ENCODE measurements at places on chromosomes 13 and 19.

DNA sequence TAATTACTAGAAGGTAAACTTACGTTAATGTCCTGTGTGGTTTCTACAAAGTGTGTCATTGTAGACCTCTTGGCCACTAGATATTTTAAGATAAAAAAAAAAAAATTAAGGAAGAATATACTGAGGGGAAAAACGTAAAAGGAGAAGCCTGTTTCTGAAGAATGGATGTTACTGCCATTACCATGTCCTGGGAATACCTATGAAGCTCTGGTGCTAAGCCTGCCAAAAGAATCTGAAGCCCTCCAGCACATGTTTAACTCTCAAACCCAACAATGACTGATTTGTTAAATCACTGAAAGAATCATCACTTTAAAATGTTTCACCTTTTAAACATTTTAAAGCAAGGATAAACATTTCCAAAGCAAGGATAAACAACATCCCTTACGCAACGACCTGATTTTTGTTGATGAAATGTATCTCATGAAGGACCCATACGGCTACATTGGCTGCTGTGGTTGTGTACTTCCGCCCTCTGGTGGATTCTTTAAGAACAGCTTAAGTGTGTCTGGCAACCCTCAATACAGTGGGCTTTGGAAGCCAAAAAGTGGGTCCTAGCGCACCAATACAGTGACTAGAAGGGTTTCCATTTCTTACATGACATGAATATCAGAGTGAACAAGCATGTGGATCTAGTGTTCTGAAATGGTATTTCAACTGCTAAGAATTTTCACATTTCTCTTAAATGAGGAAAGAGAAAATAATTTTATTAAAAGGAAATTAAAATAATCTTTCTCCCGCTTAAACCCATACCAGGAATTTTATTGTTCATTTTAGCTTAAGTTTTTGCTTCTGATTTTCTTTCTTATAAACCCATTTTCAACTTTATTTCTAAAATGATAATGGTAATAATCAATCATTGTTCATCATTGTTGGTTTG is 74.5 kb upstream of the RAP2A start:
- DNase-seq: peak; percentile 24

GRCh38 chr13:46864941-46865340 is 31.9 kb downstream of the HTR2A start:
- no peak for DNase-seq

DNA sequence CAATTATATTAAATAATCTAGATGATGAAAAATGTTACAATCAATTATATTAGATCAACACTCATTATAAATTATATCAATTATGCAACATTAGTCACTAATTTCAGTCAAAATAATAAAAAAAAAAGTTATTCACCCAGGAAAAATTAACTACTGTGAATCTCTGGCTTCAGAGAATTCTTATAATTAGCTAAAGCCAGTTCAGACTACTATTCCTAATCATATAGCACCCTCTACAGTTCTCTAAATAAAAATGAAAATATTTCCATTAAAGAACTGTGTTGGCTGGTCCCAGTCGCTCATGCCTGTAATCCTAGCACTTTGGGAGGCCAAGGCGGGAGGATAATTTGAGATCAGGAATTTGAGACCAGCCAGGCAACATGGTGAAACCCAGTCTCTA is 33.0 kb downstream of the XPO4 start:
- no peak for DNase-seq

- DNase-seq: no peak
Measured at GRCh38 chr13:49607761-49608160, 20.5 kb upstream of the ARL11 start.

DNA sequence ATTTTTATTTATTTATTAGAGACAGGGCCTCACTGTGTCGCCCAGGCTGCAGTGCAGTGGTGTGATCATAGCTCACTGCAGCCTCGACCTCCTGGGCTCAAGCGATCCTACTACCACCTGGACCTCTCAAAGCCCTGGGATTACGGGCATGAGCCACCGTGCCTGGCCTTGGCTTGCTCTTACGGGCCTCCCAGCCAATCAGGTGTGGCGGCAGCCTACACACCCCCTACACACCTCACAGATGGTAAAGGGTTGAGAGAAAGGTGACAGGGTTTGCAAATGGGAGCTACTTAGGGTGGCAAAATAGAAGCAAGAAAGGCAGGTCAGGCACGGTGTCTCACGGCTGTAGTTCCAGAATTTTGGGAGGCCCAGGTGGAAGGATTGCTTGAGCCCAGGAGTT is 1.0 kb upstream of the ZBTB32 start:
- no peak for DNase-seq

GRCh38 chr19:4007836-4008539 is 452 bp downstream of the PIAS4 start:
- no peak for DNase-seq

DNA sequence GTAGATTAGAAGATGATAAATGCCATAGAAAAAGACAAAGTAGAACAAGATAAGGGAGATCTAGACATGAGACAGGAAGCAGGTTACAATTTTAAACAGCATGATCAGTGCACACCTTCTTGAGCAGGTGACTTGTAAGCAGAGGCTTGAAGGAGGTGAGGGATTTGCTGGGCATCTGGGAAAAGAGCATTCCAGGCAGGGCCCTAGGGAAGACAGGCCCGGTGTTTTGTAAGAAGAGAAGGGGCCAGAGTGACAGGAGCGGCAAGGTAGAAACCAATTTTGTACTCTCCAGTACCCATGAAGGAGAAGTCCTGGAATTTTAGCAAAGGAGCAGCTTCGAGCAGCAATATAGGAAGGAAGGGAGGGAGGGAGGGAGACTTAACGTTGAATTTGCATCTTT is 296.5 kb downstream of the MZT1 start:
- DNase-seq: no peak

GRCh38 chr13:29164116-29164515 is 344.0 kb downstream of the MTUS2 start:
- no peak for DNase-seq

DNA sequence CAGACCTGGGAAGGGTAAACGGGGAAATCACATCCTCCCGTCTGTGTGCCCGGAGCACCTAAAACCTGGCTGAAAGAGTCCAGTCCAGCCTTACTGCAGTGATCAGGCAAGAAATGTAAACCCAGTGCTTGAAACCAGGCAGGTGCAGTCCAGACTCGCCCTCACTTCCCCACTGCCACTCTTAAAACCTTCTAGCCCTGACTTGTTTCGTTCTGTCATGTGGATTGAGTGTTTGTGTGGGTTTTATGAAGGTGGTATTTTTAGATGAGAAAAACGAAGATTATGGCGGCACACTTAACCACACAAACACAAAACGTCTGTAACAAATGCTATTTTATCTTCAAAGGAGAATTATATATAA is 839 bp upstream of the CKAP2 start:
- peak; percentile 9 for DNase-seq

DNA sequence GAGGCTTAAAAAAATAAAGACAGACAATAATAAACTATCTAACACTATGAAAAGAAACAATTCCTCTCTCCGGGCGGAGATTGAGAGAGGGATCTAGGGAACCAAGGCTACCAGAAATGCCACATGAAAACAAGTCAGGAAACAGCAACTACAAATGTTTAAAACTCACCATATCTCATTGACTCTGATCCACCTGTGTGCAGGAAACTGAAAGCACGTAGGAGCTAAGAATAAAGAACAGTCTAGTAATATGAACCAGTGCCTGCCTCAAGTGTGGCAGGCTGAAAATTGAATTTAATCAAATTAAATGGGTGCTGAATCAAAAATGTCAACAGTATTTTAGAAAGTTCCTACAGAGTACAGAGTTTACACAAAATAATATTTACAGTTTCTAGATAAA is 1701.0 kb downstream of the SLITRK5 start:
- no peak for DNase-seq

- no peak for DNase-seq
Measured at GRCh38 chr13:107066355-107066754, 498.4 kb upstream of the ARGLU1 start.

DNA sequence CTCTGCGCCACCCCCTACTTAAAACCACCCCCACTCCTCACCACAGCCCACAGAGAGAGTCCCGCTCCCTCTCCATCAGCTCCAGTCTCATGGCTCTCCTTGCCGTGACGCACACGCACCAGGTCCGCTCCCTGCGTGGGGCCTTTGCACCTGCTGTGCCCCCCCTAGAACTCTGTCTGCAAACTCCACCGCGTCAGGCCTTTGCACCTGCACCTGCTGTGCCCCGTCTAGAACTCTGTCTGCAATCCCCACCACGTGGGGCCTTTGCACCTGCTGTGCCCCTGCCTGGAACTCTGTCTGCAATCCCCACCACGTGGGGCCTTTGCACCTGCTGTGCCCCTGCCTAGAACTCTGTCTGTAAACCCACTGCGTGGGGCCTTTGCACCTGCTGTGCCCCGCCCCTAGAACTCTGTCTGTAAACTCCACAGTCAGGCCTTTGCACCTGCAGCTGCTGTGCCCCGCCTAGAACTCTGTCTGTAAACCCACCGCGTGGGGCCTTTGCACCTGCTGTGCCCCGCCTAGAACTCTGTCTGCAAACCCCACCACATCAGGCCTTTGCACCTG is 4.2 kb downstream of the SHC2 start:
- no peak for DNase-seq

DNA sequence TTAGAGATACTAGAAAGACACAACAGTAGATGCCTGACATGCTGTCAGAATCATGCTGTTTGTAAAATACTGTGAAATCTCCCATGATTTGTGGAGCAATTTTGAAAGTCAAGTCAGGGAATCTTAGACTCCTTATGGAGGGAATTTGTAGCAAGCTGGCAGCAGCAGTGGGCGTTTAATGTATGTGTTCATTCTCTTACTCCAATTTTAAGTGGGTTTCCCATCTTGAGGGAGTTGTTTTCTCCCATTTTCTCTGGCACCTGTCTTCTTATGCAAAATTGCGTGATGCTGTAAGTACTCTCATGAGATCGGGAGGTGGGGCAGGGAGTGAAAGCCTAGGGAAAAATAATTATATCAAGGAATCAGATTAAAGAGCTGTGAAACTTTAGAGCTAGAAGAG is 16.0 kb upstream of the GTF2F2 start:
- DNase-seq: no peak

DNA sequence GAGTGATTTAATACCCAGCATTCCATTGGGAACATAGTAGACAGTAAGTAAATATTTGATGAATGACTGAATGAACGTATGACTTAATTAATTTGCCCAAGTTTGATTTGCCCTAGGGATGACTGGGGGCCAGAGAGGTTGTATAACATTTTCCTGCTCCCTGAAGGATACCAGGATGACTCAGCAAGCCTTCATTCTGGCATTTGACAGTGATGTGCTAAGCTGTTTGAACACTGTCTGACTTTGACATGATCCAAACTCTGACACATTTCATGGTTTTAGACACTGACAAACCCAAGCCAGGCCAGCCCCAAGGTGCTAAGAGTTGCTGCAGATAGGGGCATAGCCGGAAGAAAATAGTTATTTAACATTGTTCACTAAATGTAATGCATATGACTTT is 53.4 kb upstream of the KLF12 start:
- DNase-seq: no peak

DNA sequence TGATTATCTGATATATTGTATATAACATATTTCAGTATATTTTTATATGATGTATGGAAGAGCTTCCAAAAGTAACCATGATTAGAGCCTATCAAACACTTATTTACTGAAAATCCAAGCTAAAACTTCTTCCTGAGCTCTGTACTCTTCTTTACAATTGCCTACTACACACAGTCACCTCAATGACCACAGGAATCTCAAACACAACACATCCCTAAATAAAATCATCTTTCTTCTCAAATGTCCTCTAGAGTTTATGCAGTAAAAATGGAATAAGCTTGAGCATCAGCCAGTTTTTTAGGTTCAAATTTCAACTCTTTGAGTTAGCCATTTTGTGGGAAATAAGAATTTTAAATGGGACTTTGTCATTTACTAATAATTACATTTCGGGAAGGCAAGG is 102.6 kb upstream of the FNDC3A start:
- DNase-seq: no peak

DNA sequence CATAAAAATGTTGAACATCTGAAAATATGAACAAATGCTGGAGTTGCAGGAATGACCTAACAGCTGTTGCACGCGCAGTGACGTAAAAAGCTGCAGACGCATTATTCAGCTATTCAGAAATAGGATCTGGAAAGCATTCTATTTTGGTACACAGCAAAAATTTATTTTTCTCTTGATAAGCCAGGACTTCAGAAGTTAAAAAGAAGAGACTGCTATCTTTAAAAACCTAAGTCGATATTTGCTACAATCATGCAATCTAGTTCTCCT is 36.9 kb upstream of the STARD13 start:
- no peak for DNase-seq

DNA sequence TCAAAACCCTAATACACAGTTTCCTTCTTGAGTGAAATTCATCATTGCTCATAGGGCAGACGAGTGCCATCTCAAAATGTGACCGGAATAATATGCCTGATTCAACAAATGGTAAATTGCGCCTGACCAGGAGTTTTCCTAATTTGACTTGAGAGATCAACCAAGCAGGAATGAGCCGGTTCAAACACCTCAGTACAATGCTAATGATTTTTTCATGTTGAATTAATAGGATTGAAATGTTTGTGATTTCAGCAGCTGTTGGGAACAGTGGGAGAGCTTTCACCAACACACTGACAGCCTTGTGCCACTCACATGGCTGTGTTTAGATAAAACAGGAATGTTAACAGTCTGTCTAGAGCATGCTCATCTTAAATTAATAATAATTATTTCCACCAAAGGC is 484.8 kb downstream of the PCDH9 start:
- DNase-seq: no peak

DNA sequence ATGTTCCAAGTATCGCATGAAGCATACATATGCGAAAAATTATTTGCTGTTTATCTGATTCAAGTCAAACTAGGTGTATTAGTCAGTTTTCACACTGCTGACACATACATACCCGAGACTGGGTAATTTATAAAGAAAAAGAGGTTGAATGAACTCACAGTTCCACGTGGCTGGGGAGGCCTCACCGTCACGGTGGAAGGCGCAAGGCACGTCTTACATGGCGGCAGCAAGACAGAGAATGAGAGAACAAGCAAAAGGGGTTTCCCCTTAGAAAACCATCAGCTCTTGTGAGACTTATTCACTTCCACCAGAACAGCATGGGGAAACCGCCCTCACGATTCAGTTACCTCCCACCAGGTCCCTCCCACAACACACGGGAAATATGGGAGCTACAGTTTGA is 13.0 kb upstream of the PROZ start:
- no peak for DNase-seq

DNA sequence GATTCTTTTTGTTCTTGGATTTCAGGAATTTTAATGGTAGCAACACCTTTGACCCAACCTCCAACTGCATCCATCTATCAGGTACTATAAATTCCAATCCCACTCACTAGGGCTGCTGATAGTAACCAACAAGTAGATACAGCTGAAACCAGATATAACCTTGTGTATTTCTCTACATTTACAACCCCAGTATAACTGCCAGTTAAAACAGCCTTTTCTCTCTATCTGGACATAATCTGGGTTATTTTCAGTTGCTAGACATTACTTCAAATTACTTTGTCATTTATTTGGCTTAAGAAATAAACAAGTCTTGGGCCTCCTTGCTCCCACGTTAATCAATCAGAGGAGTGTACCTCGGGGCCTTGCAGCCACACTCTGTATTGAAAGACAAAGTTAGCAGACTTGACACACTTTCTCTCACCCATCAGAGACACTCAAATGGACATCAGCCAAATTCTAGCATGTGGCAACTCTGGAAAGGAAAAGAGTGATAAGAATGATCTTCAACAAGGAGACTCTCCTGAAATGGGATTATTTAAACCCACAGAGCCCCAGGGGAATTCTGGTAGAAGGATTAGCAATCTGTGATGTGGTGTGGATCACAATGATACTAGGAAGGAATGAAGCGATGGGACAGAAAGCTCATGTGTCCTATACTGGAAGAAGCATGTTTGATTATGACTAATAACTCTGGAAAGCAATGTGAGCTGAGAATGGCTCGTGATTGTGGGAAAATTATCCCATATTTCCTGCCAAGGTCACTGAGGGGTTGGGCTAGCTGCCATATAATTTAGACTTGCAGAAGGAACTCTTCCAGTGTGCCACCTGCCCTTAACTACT is 157.5 kb downstream of the FLT1 start:
- no peak for DNase-seq
